Foreskin melanocyte (primary cell): ENCODE measurements at places on chromosomes 7 and 10.

DNA sequence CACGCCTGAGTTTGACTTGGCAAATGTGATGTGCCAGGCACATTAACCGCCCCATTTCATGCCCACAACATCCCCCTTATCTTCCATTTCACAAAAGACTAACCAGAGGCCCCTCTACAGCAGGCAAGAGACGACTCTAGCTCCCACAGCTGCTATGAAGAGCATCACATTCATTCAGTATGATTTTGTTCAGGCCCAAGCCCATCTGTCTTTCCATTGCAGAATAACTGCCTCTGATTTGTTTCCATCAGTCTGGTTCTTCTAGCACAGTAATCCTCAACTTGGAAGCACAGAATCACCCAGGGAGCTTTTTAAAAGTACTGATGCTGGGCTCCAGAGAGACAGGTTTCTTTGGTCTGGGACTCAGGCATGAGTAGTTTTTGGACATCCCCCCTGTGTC lies 169.7 kb downstream of the NEURL1 start:
- no peak for DNase-seq

- no peak for DNase-seq
Measured at GRCh38 chr7:47549397-47549796, 32.5 kb downstream of the TNS3 start.

DNA sequence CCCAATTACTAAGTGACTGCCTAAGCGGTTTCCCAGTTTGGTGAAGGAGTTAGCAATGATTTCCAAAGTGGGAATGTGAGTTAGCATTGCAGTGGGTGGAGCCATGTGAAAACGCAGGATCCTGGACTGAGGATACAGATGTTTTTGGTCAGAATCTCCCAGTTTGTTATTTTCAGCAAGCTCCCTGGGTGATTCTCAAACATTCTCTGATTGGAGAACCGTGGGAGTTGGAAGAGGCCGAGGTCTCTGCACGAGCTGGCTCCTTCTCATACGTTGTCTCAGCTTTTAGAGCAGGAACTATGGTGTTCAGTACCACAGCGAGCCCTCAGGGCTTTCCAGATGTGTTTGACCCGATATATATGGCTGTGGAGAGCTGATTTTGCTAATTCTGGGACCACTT lies 396.5 kb upstream of the NPVF start:
- DNase-seq, result no peak

DNA sequence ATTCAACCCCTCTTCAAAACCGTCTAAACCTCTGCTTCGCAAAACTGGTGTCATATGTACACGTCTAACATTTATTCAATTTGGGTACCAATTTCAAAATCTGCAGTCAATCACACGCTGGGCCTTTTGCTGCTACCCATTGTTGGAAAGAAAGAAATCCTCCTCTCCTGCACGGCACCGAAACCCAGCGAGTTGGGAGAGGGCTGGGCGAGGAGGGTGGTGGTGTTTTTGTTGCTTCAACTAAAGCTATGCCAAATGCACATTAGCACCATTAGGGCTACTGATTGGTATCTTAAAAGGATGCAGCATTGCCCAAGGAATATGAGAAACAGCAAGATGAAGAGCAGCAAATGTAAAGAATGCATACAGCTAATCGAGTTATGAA lies 7.8 kb downstream of the EBF3 start:
- no peak for DNase-seq

DNA sequence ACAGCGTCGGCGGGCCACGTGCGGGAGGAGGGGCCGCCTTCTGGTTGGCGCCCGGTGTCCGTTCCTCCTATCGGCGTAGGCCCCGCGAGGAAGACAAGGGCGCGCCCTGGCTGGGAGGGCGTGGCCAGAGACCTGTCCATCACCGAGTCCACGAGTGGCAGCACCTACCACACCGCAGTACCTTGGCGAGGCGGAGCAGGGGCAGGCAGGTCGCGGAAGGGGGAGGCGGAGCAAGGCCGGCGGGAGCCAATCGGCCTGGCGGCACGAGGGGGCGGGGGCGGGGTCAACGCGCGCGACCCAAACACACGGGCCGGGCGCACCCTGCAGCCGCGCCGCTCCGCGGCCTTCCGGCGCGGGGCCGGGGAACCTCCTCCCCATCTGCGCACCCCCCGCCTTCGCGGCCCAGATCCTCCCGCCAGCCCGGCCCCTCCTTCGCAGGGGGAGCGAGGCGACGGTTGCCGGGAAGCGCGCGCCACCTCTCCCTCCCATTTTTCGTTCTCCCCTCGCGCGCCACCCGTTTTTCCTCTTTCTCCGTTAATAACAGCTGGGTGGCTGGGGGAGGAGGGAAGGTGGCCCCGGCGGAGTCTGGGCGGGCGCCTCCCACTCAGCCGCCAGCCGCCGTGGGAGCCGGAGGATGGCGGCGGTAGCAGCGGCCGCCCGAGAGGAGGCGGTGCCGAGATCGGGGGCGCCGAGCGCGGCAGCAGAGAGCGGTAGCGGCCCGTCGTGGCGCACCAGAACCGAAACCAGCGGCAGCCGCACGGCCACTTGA lies at the start of gene ZNRF2:
TSS of gene ZNRF2 (plus strand) at position 300 of the 769 bp plus-strand sequence. CDS start 761 bp downstream, outside the sequence.
- peak; percentile 89 for DNase-seq

GRCh38 chr10:71622154-71622526 lies 97.4 kb downstream of the C10orf105 start:
- no peak for DNase-seq
